ENCODE measurements at places on chromosomes 12 and 14. TPM values are rescaled to one million over a fixed set of nuclear protein-coding genes. Genes with fewer than 3 reads are reported as not detected.

Gene GPR65
- 1.0 TPM for polyA plus RNA-seq

Gene ABCC9
- 2.5 TPM for polyA plus RNA-seq

Gene LMNTD1
- polyA plus RNA-seq = not detected

Gene TAS2R14
- polyA plus RNA-seq = 1.1 TPM

Gene TARBP2
- polyA plus RNA-seq = 23.5 TPM

GRCh38 chr12:89280833-89281538 lies 71.3 kb downstream of the DUSP6 start:
- DNase-seq = no peak

GRCh38 chr14:38201137-38201828 lies 6.4 kb upstream of the SSTR1 start:
- no peak for DNase-seq

DNA sequence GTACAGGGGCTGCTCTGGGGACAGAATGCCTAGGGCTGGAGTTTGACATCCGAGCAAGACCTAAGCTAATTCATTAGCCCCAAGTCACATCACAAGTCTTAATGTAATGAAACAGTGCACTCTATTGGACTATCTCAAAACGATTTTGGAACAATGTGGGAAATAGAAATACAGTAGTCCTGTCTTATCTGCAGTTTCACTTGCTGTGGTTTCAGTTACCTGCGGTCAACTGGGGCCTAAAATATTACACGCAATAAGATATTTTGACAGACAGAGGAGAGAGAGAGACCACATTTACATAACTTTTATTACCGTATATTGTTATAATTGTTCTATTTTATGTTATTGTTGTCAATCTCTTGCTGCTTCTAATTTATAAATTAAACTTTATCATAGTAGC lies 21.1 kb downstream of the MOAP1 start:
- no peak for DNase-seq

DNA sequence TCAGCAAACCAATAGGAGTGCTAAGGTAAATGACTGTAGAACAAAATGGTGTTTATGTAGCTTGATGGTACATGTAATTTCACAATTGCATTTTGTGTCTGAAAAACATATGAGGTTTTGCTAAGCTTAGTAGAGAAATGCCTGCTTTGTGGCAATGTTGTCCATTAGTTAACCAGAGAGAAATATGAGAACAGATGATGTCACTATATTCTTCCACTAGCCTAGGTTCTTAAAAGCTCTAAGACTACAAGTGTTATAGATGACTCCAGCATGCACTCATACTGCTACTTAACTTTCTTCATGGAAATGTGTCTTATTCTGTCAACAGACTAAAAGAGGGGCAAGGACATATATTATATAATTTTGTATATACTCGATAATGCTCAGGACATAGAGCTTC lies 309.4 kb downstream of the APAF1 start:
- no peak for DNase-seq

DNA sequence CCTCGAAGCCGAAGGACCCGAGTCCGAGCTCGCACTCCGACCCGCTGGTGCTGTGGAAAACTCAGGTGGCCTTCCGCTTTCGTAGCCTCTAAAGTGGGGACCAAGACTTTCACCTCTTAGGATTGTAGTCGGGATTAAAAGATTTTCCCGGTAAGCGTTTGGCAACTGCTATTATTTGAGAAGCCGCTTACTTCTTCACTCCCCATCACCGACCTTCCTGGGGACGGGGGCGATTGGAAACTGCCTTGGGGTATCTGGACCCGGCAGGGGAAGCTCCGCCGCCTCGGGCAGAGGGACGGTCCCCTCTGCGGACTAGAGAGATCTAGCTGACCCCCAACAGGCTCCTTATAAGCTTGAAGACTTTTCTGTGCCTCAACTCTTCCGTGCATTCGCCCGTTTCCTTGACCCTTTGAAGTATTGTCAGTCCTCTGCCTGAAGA lies 659 bp downstream of the TRAFD1 start:
- no peak for DNase-seq

DNA sequence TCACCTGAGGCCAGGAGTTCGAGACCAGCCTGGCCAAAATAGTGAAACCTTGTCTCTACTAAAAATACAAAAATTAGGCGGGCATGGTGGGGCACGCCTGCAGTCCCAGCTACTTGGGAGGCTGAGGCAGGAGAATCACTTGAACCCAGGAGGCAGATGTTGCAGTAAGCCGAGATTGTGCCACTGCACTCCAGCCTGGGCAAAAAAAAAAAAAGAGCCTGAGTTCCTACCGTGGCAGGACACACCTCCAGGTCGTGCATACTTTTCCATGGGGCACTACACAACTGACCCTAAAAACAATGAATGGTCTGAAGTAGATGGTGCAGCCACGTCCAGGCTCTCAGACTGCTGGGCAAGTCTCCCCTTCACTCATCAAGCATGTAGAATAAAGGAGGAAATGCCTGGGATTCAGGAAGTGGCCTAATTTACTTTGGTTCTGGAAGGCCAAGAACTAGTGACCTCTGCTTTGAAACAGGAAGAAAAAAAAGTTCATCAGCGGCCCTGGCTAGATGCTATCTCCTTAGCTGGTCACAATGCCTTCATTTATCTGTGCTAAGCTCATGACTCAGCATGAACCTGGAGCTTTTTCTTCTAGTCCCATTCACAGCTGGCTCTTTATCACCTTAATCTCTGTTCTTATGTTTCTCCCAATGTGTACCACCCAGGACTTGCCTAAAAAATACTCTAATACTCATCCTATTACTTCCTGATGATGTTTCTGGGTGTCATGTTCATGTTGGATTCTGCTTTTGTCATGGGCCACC lies 55.8 kb upstream of the OR6J1 start:
- DNase-seq = no peak

GRCh38 chr14:94052662-94053061 lies 26.5 kb downstream of the OTUB2 start:
- DNase-seq = no peak

GRCh38 chr12:10849425-10849878 lies at the start of gene PRR4:
Gene PRR4, minus strand, starts transcription at chr12:10849475. Its CDS starts 38 bp downstream, at chr12:10849437.
- DNase-seq = peak; percentile 10

- peak; percentile 7 for DNase-seq
Observed at GRCh38 chr14:97077253-97077653, 280.1 kb downstream of the VRK1 start.

- no peak for DNase-seq
Observed at GRCh38 chr12:126830778-126831680, 1435.9 kb upstream of the TMEM132C start.

DNA sequence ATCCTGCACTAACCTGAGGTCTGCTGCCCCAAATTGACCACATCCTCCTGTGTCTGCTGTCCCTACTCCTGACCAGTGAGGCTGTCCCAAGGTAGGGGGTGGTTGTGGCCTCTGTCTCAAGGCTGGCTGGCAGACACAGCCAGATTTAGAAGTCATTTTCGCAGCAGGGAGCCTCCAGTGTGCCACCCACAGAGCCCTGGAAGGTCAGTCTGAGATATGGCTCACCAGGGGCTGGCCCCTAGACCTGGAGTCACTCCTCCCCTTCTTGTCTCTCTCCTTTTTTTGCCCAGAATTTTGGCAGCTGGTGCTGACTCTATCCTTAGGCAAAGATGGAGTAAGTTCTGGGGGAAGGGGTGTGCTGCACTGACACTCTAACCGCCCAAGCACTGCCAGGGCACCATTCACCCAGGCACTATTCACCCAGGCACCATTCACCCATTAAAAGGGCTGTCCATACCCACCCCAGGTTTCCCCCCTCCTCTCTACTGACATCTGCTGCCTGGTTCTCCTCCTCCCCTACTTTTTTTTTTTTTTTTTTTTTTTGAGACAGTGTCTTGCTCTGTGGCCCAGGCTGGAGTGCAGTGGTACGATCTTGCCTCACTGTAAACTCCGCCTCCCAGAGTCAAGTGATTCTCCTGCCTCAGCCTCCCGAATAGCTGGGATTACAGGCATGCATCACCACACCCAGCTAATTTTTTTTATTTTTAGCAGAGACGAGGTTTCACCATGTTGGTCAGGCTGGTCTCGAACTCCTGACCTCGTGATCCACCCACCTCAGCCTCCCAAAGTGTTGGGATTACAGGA lies 7.7 kb downstream of the DDN start:
- no peak for DNase-seq

- DNase-seq = no peak
Observed at GRCh38 chr14:73953731-73954130, 3.6 kb downstream of the COQ6 start.

DNA sequence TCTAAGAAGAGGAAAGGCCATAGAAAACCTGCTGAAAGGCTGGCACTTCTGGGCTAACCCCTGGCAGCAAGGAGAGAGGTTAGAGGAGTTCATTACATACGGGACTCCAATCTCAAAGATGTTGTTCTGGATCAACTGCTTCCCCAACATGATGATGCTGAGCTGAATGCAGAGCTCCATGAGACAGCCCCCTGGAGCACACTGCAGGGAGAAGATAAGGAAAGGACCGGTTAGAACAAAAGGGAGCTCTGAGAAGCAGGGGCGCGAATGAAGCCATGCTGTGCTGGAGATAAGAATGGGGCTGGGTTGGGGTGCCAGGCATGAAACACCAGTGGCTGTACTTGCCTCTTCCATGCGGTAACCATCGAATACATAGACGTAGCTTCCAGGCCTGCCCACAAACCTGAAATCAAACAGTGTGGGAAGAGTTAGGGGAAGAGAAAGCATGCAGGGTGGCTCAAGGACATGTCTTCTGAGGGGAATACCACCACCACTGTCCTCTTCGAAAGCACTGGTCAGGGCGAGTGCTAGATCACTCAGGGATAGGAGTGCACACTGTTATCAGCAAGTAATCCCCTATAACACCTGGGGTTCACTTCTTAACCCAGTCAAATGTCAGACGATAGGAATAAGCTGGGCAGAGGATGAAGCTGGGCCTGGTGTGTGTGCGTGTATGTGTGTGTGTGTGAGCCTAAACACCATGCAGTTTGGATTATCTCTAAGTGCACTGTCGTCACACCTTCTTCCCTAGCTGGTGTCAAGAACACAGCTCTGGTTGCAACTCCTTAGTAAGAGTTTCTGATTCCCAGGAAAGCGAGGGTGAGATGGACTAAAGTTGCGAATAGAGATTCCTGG lies 180.9 kb downstream of the NTF3 start:
- DNase-seq = no peak

- DNase-seq = peak; percentile 75
Observed at GRCh38 chr12:15735837-15736615, 53.2 kb downstream of the EPS8 start.

DNA sequence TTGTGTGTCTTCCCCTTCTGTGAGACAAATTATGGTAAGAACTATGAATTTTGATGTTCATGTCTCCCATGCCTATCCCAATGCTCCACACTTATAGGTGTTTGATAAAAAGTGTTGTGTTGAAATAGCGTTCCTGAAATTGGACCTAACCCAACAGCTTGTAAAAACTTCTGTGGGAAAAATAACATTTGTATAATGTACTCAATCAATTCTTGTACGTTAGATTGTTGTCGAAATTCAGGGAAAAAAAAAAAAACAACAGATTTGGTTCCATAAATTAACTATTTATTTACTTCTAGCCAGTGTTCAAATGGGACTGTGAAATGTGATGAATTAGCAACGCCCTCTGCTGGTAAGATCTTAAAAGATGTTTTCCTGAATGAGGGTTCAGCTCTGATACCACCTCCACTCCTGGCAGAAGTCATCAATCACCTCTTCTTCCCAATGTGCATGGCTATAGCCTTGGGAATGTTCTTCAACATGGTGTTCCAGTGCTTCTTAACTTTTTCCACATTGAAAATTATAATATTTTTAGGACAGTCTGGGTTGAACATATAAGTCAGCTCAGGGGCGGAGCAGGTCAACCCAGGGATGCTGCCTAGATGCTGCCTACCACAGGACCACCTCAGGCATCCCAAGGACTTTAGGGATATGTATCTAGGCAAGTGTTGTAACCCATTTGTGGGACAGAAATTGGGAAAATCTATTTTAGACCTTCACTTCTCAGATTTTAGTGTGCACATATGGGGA lies 170.6 kb downstream of the OTOGL start:
- peak; percentile 51 for DNase-seq

GRCh38 chr12:19075711-19076340 lies 53.7 kb upstream of the PLEKHA5 start:
- no peak for DNase-seq

DNA sequence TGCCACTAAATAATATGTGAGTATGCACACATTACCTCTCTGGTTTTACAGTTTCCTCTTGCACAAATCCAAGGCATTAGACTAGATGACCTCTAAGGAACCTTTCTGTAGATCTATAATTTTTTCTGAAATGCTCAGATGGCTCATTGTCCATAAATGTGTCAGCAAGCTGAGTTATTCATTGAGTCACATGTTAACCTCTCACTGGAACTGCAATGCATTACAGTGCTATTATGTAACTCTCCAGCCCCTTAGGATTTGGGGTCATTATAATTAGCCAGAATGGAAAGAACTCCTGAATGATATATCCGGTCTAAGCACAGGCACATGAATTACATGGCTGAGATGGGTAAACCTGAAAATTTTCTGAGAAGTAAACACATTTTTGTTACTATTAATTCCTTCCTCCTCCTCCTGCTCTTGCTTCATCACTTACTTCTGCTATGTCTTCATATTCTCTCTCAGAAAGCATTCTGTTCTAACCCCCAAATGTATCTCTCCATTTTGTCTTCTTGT lies 20.3 kb upstream of the DRAM1 start:
- DNase-seq = no peak

GRCh38 chr12:76898442-76898841 lies 19.6 kb upstream of the CSRP2 start:
- no peak for DNase-seq

DNA sequence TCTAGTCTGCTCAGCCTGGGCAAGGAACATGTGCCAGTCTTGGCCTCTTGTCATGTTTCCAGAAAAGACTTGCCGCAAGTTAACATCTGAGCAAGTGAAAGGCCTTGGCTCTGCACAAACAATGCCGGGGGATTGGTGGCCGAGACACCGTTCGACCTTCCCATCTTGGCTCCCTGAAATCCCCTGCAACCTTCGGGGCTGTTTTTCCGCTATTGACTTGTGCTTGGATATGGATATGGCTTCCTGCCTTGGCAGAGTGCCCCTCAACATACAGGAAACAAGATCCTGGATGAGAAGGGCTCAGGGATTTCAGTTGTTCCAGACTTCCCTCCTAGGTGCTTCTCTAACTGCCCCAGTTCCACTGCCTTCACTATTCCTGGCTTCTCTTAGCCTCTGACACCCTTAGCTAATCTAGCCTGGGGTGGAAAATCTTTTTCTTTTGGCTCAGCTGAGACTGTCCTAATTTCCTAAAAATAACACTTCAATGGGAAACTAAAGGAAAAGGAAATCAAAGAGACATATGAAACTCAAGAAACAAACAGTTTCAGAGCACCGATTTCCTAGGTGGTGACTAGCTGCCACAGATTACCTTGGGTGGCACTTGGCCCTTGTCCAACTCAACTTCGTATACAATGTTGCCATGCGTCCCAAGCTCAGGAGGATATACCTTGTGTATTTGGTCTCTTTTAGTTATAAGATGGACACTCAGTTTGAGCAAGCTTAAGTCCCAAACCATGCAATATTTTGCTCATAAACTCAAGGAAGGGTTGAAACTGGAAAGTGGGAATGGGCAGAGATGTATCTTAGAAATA lies 33.9 kb downstream of the RDH12 start:
- no peak for DNase-seq
